Daoy (cell line): ENCODE measurements at places on chromosomes 3 and 15.

GRCh38 chr3:22594990-22595389 is 608.1 kb upstream of the UBE2E2 start:
- no peak for DNase-seq

GRCh38 chr3:13254028-13254951 is 165.8 kb downstream of the NUP210 start:
- DNase-seq = no peak

DNA sequence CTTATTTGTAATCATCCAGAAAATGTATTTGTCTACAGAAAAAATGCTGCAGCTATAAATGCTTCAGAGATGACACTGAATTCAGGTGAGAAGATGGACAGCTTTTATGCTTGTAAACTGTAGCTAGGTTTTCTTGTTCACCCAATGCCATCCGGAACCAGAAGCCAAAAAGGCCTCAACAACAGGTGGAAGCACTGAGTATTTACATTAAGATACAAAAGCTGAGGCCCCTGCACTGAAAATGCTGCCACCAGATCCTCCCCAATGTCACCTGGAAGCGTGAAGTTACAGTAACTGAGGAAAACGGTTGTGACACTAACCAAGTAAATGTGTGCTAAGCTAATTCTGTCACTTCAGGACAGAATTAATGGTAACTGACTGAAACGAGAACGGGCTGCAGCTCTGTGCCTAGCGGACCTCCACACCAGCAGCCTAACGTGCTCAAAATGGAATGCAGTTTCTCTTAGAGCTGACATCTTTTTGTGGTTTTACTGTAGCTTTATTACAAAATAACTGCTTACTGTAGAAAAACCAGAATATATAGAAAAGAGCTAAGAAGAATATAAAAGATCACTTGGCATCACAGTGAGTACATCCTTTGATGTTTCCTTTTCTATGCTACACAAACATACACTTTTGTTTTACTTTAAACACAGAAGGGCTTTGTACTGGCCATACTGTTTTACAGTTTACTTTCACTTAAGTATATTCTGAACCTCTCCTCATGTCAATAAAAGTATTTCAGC is 7.6 kb downstream of the CHSY1 start:
- DNase-seq = no peak

- no peak for DNase-seq
These were observed 105.4 kb downstream of the TLE3 start for GRCh38 chr15:69992348-69992747.

DNA sequence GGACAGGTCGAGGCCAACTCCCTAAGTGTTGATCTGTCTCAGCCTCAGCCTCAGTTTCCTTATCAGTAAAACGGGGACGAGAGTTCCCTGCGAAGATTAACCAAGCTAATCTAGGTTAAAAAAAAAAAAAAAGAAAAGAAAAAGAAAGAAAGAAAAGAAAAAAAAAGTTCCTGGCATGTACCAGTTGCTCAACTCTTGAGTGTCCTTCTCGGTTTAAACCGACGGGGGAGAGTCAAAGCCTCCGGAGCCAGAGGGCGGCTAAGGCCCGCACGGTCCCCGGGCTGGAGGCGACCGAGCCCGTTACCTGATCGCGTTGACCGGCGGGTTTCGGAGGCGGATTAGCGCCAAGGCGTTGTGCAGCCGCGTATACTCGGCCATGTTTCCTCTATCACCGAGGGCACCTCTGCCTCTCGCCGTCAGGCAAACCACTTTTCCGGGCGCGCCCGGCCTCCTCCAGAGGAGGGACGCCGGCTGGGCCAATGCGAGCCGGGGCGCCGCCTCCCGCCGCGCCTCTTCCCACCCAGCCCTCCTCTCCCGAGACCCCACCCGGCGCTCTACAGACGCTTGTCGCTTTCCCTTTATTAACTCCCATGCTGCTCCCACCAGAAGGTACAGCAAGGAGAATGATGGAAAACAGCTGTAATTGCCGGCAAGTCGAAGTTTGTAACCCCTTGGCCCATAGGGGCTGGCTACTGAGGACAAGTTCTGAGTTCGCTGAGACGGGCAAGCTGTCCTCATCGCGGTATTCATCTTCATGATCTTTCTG is at the start of gene EHHADH:
Gene EHHADH (minus strand): TSS at position 405 of the 766 bp plus-strand sequence. CDS start 27 bp downstream, at position 378.
- peak; percentile 87 for DNase-seq

DNA sequence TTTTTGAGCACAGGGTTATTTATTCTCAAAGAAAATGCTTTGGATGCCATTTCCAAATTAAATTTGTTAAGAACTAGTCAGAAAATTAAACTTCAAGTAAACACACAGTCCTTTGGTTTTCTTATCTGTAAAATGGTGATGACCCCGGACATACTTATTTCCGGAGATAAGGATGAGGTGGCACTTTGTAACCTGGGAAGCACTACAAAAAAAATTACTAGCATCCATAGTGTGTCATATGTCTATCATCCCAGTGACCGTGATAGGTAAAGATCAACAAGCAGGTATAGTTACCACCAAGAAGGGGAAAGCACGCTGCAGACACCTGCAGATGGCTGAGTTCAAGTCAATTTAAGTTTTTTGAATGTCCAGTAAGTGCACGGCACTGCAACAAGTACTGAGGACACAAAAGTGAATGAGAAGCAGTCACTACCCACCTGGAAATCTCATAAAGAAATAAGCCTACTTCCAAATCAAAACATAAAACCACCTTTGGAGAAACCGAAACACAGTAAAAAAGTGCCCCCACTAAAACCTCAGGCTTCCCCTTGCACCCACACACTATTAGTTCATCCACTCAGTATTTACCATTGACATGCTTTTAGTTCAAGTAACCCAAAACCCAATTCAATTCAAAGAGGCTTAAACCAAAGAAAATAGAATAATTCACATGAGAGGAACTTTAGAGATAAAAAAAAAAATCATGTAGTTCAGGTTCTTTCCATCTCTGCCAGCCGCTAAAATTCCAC is 24.6 kb downstream of the SEMA5B start:
- no peak for DNase-seq

GRCh38 chr3:59839810-59840515 is 790.1 kb upstream of the CFAP20DC start:
- no peak for DNase-seq

DNA sequence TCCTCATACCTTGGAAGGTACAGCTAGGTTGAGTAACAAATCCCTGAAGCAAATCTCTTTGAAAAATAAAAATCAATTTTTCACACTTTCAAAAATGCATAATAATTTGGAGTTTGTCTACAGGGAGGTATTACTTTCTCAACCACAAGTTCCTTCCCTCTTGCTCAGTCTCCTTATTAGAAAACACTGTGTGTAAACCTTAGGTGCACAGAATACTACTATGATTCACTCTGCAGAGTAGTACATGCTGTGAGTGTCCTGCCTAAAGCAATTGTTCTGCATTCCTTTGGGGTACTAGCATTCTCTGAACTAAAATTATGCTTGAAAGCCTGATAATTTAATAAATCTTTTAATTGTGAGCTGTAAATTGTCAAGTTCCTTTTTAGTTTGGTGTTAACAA is 115.9 kb upstream of the EPHA3 start:
- DNase-seq = no peak

- no peak for DNase-seq
These were observed 50.9 kb upstream of the SPRED1 start for GRCh38 chr15:38201714-38202113.

DNA sequence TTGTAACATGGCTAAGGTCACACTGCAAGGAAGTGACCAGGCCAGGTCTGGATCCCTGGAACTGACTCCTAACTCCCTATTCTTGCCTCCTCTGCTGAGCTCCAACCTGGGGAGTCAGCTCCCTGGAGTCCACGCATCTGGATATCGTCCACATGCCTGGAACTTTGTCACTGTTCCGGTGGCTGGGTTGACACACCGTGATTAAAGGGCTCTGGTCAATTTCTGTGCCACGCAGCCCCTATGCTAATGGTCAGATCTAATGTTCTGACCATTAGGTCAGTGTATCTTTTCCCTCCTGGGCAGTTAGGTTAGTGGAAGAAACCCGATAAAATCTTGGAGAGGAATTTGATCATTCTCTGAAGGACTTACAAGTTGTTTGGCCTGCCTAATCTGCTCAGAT is 1.6 kb upstream of the TPM1 start:
- DNase-seq = no peak

DNA sequence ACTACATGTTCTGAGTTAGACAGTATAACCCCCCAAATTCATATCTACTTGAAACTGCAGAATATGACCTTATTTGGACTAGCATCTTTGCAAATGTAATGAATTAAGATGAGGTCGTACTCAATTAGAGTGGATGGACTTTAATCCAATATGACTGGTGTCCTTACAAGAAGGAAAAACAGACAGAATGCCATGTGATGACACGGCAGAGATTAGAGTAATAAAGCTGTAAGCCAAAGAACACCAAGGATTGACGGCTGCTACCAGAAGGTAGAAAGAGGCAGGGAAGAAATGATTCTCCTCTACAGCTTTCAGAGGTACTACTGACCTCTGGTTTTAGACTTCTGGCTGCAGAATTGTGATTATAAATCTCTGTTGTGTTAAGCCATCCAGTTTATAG is 30.3 kb downstream of the GALK2 start:
- no peak for DNase-seq

DNA sequence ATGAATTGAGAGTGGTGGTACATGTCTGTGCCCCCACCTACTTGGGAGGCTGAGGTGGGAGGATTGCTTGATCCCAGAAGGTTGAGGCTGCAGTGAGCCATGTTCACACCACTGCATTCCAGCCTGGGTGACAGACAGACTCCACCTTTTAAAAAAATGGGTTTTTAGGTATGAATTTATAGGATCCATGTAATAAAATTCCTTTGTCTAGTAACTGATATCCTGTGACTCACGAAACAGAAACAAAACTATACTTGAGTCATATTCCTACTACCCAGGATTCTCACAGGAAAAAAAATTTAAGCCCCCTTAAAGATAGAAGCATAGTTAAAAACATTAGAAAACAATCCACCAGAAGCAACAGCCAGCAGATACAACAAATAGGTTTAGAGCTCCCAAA is 10.0 kb upstream of the CRTC3 start:
- DNase-seq = peak; percentile 37

- no peak for DNase-seq
These were observed 218.5 kb upstream of the CMC1 start for GRCh38 chr3:28022916-28023315.

DNA sequence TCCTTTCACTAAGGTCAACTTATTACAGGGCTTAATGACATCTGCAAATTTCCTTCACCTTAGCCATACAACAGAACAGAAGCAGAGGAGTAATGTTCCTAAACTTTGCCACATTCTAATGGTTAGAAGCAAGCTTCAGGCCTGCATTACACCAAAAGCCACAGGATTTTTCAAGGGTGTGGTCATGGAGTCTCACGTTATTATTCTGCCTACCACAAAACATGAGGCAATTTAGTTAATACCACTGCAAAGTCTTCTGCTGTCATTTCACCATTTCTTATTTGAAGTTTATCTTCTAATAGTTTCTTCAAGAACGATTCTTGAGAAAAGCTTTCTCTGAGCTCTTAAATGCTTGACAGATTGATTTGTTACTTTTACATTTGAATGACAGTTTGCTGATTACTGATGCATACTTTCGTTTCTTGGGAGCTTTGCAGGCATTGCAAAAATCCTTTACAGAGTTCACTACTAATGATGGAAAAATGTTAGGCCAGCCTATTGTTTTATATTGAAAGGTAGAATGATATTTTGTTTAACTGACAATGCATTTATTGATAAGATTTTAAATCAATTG is 1257.1 kb downstream of the NSUN3 start:
- DNase-seq = no peak

DNA sequence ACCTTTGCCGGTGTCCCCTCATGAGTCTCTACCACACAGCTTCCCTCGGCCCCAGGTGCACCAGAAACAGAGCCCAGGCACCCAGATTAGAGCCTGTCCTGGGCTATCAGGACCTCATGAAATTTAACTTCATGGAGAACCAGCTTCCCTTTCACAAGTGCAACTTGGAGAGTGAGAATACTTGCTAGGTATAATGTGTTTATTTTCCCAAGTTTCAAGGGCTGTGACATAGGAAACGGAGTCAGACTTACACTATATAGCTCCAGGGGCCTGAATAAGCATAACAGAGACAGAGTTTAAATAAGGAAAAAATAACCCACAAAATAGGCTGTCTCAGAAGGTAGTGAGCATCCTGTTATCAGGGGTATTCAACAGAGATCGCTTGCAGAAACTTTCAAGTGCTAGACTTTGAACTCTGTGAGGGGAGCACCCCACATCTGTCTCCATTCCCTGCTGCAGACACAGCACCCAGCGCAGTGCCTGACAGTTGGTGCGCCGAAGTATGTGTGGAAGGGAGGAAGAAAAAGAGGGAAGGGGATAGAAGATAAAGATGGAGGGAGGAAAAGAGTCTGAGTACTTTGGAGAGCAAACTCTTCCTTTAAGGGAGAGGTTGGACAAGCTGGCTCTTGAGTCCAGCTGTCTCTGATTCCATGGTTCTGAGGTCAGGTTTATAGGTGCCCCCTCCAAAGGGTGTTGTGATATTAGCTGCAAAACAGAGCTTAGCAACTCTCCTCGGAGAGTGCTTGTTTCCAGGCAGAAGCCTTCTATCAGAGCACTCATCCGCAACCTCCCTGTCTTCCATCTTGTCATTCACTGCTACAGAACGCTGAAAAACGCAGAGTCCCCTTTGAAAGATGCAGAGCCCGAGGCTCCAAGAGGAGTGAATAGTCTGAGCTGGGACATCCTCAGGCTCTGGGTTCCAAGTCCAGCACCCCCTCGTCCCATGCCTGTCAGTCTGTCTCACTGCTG is 84.8 kb downstream of the CPN2 start:
- DNase-seq = no peak

DNA sequence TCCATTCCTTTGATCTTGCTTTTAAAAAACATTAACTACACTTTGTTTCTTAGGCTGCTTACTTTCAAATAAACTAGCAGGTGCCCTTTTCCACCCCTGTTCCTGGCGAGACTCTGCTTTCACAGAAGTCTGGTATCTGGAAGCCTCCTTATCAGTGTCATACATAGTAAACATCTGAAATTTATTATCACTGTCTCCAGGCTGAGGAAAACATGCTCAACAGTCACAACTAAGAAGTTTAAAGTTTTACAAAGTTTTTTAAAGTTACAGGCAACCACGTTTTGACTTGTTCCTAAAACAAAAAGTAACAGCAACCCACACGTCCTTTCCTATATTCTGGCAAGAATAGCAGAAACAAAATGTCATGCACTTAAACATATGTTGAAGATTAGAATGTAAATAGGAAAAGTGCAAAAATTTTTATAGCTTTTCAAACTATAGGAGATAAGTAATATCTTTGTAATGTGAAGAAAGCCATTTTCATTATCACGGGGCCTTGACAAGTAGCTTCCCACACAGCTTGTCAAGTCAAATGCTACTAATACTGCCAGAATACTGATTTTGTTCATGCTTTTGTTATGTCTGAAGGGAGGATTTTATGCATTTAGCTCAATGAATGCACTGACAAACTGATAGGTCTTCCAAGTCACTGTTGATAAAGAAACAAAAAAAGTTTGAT is 275.2 kb upstream of the KCNMB2 start:
- no peak for DNase-seq

GRCh38 chr3:23594066-23594465 is 211.7 kb upstream of the UBE2E1 start:
- DNase-seq = no peak

GRCh38 chr15:82805994-82806406 is at the start of gene FSD2:
Gene FSD2, minus strand, starts transcription at chr15:82806069. Its CDS starts 18,679 bp downstream, at chr15:82787390.
- no peak for DNase-seq
